ENCODE measurements at places on chromosomes 6 and 20. TPM values are rescaled to one million over a fixed set of nuclear protein-coding genes. Genes with fewer than 3 reads are reported as not detected.

- no peak for DNase-seq
Measured at GRCh38 chr20:20953738-20954618, 152.2 kb downstream of the LINC00237 start.

- no peak for DNase-seq
Measured at GRCh38 chr6:11738661-11739375, 39.8 kb downstream of the ADTRP start.

- peak; percentile 79 for DNase-seq
Measured at GRCh38 chr20:64069614-64070243, 6.7 kb downstream of the TCEA2 start.

The TNFAIP3 gene
- 12.2 TPM for total RNA-seq

The LAMA2 gene
- total RNA-seq = 3.3 TPM
